ENCODE measurements at places on chromosomes 1 and 21.

- no peak for DNase-seq
These were observed 10.8 kb downstream of the GPR3 start for GRCh38 chr1:27403065-27403726.

DNA sequence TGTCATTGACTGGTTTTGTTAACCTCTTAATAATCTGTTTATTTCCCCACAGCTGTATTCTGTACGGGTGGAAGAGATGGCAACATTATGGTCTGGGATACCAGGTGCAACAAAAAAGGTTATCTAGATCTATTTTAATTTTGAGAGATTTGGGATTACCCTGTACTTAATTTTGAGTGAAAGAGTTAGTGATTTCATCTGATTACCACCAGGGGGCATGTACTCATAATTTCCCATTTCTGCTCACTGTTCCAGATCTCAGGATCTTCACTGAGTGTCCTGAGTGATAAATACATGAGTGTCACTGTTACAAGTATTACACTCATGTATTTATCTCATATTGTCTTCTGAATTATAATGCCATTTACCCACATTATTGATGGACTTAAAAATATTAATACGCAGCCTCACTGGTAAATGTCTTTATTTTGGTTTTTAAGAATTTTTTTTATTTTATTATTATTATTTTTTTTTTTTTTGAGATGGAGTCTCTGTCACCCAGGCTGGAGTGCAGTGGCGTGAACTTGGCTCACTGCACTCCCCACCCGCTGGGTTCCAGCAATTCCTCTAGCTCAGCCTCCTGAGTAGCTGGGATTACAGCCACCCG, 27.4 kb downstream of the DTL start:
- no peak for DNase-seq

- DNase-seq = no peak
These were observed 55.2 kb downstream of the SASS6 start for GRCh38 chr1:100077531-100077930.

DNA sequence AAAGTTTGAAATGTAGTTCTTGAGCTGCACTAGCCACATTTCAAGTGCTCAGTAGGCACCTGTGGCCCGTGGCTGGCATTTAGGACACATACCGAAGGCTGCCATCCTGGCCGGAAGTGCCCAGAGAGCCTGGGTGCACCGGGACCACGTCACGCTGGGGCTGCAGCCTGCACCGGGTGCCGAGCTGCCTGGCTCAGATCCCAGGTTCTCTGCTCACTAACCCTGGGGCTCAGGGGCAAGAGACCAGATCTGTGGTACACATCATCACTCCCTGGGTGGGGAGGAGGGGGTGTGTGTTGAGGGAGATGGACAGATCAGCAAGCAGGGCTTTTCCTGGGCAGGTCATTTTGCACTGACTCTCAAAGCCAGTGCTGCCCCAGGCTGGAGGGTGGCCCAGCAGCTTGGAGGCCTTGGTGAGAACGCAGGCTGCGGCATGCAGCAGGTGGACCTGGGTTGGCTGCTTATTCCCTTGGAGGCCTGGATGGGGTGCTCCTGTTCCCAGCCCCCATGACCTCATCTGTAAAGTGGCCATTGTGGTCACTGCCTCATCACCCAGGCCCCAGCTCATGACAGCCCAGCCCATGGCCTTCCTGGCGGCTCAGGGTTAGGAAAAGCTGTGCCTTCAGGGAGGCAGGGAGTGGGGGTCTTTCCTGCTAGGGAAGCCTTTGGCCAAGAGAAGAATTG, 23.6 kb downstream of the TMEM201 start:
- no peak for DNase-seq

DNA sequence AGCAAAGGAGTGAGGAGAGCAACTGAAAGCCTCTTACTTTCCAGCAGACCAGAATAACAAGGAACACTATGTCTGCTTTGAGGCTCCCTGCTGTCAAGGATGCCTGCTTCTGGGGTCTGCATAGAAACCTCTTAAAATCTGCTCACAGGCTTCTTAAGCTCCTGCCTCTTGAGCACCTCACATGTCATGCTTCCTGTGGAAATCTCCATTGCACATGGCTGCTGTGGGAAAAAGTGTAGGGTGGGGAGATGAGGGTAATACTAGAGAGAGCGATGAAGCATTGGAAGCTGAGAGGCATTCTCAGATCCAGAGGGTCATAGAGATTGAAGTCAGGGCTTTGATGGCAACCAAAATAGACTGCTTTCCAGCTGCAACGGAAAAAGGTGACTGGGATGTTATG, 6.2 kb upstream of the HLX start:
- no peak for DNase-seq

GRCh38 chr1:67687198-67687545, 2.2 kb downstream of the GADD45A start:
- no peak for DNase-seq

DNA sequence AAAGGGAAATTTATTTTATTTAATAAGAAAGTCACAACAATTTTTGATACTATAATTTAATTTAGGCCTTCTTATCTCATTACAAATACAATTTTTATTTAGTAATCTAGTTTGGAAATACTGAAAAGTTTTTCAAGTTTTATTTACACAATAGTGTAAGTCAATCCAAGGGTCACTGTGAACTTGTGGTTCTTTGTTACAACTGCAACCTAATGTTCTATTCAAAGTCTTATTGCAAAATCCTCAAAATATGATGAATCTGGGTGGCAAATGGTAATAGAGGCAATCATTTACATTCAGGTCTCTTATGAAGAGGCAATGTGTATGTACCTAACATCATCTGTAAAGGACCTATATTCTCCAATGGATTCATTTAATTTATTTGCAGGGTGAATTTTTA, 421.2 kb downstream of the DPYD start:
- DNase-seq = no peak

DNA sequence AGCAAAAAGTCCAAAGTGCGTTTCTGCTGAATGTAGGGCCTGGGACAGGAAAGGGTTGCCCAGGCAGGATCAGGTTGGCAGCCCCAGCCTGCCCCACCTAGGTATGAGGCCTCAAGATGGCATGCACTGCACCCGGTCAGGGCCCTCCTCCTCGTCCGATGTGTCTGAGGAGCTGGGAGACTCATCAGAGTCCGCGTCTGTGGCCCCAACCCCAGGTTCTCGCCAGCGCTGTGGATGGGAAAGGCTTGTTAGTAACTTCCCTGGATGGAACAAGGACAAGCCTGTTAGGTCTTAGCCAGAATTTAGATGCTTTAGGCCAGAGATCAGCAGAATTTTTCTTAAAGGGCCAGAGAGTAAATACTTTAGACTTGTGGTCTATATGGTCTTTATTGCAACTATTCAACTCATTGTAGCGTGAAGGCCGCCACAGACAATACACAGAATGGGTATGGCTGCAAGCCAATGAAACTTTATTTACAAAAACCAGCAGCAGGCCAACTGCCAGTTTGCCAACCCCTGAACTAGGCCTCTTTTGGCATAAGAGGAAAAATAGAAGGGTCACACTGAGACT, 12.4 kb downstream of the PEA15 start:
- no peak for DNase-seq

DNA sequence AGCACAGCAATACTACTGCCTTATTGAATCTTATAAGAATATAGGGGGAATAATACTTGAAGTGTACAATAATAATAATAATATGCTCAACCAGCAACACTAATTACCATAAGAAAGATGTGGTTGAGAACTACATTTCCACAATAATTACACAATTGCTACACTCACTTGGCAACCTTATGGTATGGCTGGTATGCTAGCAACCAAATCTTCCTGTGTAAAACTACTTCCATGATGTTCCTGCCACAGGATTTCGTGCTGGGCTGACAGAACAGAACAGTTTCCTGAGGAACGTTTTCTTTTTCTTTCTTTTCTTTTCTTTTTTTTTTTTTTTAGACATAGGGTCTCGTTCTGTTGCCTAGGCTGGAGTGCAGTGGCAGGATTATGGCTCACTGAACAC, 50.6 kb downstream of the KIF26B start:
- no peak for DNase-seq
